ENCODE measurements at places on chromosomes 16 and 17. TPM values are rescaled to one million over a fixed set of nuclear protein-coding genes. Genes with fewer than 3 reads are reported as not detected.

GRCh38 chr16:22270525-22270924 is 26.7 kb upstream of the POLR3E start:
- DNase-seq, result no peak

DNA sequence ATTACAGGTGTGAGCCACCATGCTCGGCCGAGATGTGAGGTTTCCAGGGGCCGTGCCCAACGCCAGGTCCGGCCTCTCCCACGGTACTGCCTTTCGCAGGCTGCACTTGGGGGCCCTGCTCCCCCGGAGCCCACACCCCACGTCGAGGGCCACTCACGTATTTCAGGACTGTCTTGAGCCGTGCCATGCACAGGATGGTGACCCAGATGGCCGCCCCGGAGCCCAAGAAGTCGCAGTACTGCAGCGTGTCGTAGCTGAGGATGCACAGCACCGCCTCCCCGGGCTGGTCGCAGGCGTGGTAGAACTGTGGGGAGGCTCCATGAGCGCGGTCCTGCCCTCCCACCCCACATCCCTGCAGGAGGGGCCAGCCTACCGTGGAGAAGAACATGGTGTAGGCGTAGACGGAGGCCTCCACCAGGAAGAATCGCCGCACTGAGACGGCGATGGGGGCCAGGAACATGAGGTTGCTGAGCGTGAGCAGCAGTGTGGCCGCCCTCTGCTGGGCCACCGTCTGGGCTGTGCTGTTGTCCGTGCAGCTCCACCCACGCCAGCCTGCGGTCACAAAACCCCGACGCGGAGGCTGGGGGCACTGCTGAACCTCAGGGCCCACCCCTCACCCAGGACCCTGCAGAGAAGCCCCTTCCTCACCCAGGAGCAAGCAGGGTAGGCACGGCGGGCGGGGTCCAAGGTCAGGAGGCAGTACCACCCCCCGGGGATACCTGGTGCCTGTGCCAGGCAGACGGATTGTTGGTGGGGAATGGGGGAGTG is 3.7 kb upstream of the MRPL28 start:
- peak; percentile 53 for DNase-seq

GRCh38 chr16:11379420-11379819 is 34.2 kb downstream of the RMI2 start:
- no peak for DNase-seq

DNA sequence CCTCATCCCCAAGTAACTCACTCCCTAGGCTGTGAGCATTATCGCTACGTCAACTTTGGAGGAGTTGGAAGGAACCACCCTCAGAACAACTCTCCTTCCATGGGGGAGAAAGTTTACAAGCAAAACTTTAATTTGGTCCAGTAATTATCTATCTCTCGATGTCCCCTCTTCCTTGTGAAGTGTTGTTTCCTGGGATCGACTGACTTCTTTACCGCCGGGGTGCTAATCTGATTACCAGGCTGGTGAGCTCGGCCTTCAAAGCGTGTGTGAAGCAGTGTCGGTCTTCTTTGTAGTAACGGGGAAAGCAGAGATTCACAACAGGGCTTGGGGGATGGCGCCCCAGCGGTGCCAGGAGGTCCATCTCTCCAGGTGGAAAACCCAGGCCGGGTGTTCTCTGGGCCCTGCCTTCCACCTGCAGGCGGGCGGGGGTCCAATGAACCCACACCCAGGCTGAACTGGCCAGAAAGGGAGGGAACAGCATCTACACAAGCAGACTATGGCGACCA is 14.5 kb upstream of the FOXF1 start:
- no peak for DNase-seq

GRCh38 chr17:15213381-15214087 is 51.6 kb downstream of the PMP22 start:
- no peak for DNase-seq

The SLC22A31 gene
- 1.5 TPM for total RNA-seq

DNA sequence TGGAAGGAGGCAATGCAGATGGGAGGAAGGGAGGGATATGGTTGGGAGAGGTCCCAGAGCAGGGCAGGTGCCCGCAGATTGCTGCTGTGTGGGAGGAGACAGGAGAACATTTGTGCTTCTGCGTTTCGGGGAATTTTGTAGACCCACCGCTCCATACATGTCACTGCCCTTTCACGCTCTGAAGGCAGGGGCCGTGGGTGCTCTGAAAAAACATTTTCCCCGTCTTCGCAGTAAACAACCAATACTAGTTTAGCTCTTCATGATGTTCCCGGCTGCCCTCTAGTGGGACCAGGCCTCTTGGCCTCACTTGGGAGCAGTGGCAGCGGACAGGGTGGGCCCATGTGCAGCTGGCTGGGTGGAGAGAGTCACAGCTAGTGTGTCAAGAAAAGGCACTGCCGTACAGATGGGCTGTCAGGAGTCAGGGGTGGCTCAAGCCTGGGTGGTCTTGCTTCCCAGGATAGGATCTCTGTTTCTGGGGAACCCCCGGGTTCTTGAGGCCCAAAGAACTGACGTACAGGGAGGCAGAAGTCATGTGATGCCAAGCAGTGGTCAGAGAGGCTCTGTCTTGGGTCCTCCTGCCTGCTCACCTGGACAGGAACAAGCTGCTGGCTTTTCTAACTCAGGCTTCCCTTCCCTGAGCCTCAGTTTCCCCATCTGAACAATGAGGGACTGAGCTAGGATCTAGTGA is 46.5 kb upstream of the CPNE2 start:
- DNase-seq, result peak; percentile 50

DNA sequence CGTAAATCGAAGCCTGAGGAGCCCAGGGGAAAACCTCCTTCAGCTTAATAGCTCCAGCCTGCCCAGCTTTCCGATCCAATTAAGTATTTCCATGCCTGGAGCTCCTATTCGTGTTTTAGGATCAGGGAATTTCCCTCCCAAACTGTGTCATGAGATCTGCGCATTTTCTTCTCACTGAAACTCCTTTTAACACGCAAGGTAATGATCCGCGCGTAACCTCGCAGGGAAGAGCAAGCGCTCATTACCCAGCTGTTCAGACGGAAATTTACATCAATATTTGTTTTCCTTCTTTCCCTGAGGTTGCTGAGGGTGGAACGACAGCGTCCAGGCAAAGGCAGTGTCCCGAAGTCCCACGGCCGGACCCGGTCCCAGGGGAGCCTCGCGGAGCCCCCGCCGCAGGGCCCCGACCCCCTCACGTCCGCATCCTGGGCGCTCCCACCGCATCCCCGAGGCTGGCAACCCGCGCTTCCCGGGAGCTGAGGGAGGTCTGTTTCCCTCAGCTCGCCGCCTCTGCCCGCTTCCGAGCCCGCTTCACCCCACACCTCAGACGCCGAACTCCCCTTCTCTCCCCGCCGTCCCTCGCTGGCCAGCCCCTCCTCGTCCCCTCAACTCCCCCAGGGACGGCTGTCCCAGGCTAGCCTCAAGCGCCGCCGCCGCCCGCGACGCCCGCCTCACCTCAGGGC is 415 bp downstream of the ABCA5 start:
- DNase-seq, result peak; percentile 63

GRCh38 chr16:30096105-30096861 is at the start of gene YPEL3:
Gene YPEL3 (minus strand): TSS chr16:30096213. CDS start chr16:30095482, 731 bp downstream.
- peak; percentile 89 for DNase-seq

GRCh38 chr16:22878955-22879354 is 65.0 kb downstream of the HS3ST2 start:
- no peak for DNase-seq

DNA sequence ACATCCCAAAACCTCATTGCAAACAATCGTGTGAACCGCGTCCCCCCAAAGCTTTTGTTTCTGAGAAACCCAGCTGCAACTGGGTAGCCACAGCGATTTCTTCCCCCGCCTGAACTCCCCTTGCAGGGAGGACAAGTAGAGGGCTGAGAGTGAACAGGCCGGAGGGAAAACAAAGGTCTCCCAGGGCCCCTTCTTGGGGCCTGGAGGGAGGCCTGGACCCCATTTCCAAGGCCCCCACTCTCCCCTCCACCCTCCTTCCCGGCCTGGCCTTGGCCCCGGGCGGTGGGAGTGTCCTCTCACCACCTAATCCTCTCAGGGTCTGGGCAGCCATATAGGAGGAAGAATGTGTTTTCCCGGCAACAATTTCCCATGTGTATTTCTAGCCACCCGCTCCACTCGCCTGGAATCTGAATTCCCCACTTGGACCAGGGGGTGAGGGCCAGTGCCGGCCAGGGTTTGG is 2.6 kb downstream of the GLIS2 start:
- no peak for DNase-seq

DNA sequence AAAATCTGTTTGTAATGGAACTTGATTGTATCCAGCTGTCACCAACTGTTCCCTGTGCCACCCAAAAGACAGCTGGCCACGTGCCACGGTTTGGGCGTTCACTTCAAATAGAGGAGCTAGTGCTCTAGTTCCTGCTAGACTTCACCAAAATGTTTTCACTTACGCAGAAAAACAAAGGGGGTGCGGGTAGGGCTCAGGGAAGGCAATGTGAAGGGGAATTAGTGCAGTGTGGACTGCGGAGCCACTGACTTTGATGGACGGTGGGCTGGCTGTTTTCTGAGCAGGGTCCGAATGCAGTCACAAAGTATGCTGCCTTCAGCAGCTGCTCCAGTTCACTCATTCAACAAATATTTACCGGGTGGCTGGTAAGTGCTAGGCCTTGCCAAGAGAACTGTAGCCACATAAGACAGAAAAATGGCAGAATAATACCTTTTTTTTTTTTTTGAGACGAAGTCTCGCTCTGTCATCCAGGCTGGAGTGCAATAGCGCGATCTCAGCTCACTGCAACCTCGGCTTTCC is 7.6 kb upstream of the CYTH1 start:
- DNase-seq, result no peak

GRCh38 chr16:81650982-81651562 is 128.0 kb upstream of the PLCG2 start:
- no peak for DNase-seq

DNA sequence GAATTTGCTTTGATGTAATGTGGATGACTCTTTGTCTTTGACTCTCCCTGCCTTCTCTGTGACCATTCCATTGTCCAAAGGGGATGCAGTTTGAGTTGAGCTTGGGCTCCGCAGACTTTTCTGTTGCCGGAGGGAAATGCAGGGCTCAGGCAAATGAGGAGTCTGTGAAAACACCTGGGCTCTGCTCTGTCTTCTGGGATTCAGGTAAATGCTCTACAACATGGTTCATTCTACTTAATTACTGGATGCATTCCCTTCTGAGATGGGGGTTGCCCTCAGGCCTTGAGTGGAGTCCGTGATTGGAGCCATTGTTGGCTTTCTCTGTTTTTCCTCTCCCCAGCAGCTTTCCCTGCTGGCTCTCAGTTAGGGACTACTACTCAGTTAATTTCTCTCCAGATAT is 26.4 kb upstream of the SPNS2 start:
- DNase-seq, result no peak

The ZPBP2 gene
- not detected for total RNA-seq

- no peak for DNase-seq
These were observed 80.2 kb upstream of the COX10 start for GRCh38 chr17:13989138-13989537.

DNA sequence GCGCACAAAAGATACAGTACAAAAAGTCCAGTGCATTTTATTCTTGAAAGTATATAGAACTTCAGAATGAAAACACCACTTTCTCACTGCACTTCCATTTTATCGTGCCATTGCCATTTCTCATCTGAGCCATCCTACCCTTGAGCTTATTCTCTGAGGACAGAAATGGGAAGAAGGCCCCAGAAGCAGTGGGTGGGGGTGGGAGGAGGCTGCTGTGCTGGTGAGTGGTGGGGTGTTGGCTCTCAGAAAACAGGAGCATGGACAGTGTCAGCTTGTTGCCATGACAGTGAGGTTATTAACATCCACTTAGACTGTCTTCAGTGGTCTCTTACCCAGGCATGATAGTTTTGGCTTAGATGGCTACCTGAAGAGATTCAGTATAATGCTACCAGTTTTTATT is 4.5 kb downstream of the ATMIN start:
- no peak for DNase-seq

GRCh38 chr17:56838687-56839086 is 4.7 kb downstream of the DGKE start:
- DNase-seq, result no peak

DNA sequence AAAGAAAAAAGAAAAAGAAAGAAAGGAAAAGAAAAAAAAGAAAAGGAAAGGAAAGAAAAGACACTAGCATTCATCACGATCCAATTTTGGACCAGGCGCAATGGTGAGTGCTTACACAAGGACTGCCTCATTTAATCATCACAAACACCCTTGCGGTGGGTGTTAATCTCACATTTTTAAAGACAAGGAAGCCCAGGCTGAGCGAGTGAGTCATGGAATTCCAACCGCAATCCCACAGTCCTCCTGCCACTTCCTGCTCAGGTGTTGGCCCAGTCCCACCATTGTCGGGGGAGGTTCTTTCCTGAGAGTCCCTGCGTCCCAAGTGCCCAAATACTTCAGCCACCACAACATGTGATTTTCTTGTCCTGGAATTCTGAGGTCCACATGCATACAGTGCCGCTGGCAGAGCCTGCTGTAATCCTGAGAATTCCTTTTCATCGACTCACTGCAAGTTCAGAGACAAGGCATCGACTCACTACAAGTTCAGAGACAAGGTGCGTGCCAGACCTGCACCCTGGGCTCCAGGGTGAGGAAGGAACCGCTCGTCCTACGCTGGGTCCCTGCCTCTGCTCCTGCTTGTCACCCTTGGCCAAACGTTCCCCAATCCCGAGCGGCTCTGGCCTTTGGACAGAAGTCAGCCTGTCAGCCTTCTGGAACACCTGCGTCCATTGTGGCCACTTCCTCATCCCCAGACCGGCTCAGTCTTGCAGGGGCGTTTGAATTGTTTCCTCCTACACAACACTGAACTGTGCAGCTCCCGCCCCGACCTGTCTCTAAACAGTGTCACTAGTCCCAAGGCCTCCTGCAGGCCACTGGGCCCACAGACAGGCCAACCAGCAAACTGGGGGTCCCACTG is 5.8 kb downstream of the ZG16B start:
- no peak for DNase-seq

GRCh38 chr16:82616356-82616755 is 10.4 kb upstream of the CDH13 start:
- DNase-seq, result no peak

The TMC7 gene
- total RNA-seq, result 2.4 TPM

The SKAP1 gene
- not detected for total RNA-seq

DNA sequence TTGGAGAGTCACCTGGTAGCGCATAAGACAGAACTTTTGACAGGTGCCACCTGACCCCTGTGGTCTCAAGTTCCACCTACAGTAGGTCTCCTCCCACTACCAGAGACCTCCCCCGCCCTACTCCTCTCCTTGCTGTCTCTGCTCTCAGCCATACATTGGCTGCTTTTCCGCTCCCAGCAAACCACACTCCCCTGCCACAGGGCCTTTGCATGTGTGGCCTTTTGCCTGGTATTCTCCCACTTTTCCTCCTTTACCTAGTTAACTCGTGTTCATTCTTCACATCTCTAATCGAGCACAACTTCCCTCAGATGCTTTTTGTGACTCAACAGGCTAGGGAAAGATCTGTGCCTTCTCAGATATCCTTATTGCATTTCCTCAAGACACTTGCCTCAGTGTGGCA is 218.3 kb upstream of the EEF2KMT start:
- no peak for DNase-seq

DNA sequence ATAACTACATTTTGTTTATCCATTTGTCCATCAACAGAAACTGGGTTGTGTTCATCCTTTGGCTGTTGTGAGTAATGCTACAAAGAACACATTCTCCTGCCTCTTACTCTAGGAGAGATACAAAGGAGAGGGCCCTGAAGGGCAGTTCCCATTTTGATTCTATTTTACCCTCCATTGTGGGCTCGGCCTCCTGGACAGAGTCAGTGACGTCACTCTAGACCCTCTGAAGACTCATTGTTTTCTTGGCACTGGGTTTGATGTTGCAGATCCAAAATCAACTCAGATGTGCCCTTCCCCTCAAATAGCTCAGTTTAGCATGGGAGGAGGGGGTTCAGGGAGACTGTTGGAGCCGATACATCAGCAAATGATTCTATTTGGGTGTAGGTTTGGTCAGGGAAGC is 280.9 kb downstream of the UTP18 start:
- DNase-seq, result no peak

The HBA1 gene
- total RNA-seq, result not detected
